Fibroblast of skin of right quadriceps (primary cell): ENCODE measurements at places on chromosomes 16 and 17.

GRCh38 chr16:50293041-50293783 lies 26.9 kb downstream of the ADCY7 start:
- DNase-seq = no peak

- peak; percentile 60 for DNase-seq
Observed at GRCh38 chr17:48575066-48575582, 3.0 kb downstream of the HOXB4 start.

DNA sequence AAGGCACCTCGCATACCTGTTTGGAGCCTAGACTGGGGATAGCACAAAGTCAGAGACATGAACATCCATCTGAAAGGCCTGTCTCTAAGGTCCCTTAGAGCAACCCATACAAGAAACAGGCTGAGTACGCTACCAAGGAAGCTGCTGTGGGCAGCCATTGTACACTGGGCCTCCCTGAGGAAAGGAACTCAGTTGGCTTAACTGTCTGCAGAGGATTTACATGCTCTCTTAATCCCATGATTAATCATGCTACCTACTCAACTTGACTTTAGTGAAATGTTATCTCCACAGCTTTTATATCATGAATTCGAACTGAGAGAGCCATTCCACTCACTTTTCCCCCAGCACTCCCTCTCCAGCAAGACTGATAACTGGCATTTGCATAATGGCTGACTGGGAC lies 26.0 kb downstream of the PHLPP2 start:
- no peak for DNase-seq

GRCh38 chr16:79077346-79077745 lies 523.2 kb downstream of the MAF start:
- DNase-seq = no peak

- DNase-seq = no peak
Observed at GRCh38 chr17:32490101-32490482, 3.3 kb downstream of the CDK5R1 start.

DNA sequence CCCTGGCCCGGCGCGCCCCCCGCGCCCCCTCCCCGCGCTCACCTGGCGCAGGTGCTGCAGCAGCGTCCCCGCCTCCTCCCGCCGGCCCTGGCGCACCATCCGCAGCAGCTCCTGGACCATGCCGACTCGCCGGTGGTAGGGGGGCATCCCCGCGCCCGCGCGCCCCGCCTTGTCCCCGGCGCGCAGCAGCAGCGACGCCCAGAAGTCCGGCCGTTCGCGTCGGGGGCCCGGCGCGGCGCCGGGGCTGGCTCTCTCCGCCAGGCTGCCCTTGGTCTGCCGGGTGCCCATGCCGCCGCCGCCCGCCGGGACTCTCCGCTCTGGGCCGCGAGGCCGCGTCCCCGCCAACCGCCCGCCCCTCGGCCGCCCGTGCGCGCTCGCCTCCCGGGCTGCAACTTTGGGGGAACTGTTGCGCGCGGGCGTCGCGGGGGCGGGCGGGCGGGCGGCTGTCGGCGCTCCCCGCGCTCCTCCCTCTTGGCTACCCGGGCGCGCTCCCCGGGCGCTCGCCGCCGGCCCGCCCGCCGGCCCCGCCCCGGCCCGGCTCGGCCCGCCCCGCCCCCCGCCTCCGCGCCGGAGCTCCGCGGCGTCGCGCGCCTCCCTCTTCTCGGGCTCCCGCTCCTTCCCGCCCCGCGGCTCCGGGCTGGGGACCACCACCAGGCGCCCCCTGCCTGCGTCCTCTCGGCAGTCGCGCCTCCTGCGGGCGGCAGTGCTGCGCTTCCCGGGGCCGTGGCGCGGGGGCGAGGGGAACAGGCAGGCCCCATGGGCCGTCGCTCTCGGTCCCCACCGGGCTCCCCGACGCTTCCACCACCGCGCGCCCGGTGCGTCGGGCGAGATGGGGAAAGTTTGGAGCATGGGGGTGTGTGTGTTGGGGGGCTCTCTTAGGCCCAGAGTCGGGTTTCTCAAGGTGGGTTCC lies at the start of gene LRRC75A:
Gene LRRC75A, minus strand, starts transcription at position 491 of the 910 bp plus-strand sequence. Its CDS starts 203 bp downstream, at position 288.
- DNase-seq = peak; percentile 20

- peak; percentile 99 for DNase-seq
Observed at GRCh38 chr17:58337600-58338453, 9.2 kb upstream of the TSPOAP1 start.

GRCh38 chr16:19001788-19002187 lies 18.1 kb downstream of the TMC7 start:
- DNase-seq = peak; percentile 59

GRCh38 chr17:36665417-36665816 lies 64.0 kb downstream of the MRM1 start:
- no peak for DNase-seq

DNA sequence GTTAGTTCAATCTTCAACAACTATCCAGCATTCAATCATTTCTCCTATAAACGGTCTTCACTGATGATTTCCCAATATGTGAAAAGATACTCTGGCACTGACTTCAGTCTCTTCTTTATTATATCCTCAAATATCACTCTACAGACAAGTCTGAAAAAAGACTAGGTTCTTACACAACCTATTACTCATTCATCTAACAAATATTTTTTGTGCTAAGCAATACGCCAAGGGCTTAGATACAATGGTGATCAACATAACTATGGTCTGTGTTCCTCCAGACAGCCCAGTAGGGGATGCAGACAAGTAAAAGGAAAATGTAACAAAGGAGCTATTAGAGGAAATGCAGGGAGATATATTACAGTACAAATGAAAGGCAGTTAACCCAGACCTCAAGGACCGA lies 63.9 kb downstream of the MYO1D start:
- peak; percentile 77 for DNase-seq

DNA sequence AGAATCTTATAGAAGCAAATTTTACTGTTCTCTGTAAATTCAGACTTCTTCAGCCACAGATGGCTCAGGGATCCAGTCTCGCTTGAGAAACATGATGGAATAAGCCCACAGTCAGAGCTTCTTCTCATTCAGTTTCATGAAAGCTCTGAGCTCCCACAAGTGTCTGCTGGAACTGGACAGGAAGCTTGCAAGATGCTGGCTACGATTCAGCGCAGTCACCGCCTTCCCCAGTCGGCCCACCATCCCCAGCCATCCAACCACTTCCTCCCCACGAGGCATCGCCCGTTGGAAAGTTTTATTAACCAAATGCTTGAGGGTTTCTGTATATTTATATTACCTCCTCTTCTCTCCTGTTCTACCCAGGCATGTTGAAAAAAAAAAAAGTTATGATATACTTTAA lies 171.7 kb downstream of the ZFHX3 start:
- DNase-seq = peak; percentile 77

- peak; percentile 77 for DNase-seq
Observed at GRCh38 chr16:57802341-57803133, at the start of gene KIFC3. Gene KIFC3, minus strand, starts transcription at chr16:57802491. Its CDS starts 4,248 bp downstream, at chr16:57798243.

- DNase-seq = no peak
Observed at GRCh38 chr17:40912486-40913210, 24.8 kb downstream of the KRT23 start.

GRCh38 chr16:85348911-85349334 lies 236.7 kb upstream of the CIBAR2 start:
- DNase-seq = peak; percentile 28

DNA sequence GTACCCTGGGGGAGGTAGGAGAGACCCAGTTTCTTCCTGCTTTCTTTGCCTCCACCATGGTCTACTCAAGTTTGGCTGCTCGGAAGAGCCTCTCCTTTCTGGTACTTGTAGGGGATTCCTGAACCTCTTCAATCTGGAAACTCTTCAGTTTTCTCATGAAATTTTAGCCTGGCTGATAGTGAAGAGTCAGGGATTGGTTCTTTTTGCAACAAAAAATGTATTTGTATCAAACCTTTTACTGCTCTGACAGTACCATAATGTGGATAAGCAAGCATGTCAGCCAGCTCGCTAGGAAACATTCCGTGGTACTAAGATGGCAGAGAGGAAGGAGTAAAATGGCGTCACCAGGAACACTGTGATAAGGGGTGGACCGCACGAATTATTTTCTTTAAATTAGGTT lies 55.4 kb downstream of the NUP93 start:
- DNase-seq = no peak

DNA sequence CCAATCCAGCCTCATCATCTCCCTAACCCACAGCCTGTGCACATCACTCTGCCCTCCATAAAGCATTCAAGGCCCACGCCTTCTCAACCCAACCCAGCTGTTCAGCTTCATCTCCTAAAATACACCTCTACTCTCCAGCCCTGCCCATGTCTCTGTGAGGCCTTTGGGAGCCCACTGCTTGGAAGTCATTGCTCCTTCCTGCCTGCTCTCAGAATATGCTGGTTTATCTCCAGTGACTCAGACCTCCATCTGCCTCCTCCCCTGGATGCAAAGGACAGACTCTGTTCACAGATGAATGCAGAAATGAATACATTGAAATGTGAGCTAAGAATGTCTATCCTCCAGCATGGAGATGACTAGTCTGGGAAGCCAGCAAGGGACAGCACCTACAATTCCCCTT lies 19.0 kb downstream of the KCNG4 start:
- DNase-seq = no peak
